ENCODE measurements at places on chromosomes 1 and 21. TPM values are rescaled to one million over a fixed set of nuclear protein-coding genes. Genes with fewer than 3 reads are reported as not detected.

Gene CD1C
- not detected for total RNA-seq

Gene SAMSN1
- total RNA-seq = 27.9 TPM

Gene RAB3B
- total RNA-seq = 0.05 TPM

Gene KRTAP19-3
- total RNA-seq = not detected

Gene TFF2
- total RNA-seq = not detected

Gene DIO1
- total RNA-seq = not detected

Gene TBX19
- 3.1 TPM for total RNA-seq

Gene FCAMR
- not detected for total RNA-seq

Gene DYNLT5
- total RNA-seq = not detected

Gene CYP4Z1
- not detected for total RNA-seq

Gene TIAM1
- 9.8 TPM for total RNA-seq

Gene KRTAP11-1
- not detected for total RNA-seq

Gene GPA33
- total RNA-seq = 13.4 TPM

Gene PRKAA2
- total RNA-seq = not detected

Measured in naive thymus-derived CD8-positive, alpha-beta T cell (primary cell).